ENCODE measurements at places on chromosomes 3 and 15.

DNA sequence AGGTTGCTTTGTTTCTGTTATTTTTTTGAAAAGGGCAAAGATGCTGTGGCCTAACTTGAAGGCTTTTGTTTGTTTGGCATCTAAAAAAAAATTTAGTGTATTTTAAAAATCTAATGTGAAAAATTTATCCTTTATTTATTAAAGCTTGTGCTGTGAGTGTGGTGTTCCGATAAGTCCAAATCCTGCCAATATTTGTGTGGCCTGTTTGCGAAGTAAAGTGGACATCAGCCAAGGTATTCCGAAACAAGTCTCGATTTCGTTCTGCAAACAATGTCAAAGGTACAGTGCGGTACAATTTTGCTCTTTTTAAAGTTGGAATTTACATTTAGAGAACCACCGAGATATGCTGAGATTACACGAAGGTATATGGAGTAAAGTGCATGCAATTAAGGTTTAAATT, 3.7 kb downstream of the NMD3 start:
- DNase-seq, result no peak

- no peak for DNase-seq
Observed at GRCh38 chr3:194768586-194768985, 82.9 kb downstream of the FAM43A start.

DNA sequence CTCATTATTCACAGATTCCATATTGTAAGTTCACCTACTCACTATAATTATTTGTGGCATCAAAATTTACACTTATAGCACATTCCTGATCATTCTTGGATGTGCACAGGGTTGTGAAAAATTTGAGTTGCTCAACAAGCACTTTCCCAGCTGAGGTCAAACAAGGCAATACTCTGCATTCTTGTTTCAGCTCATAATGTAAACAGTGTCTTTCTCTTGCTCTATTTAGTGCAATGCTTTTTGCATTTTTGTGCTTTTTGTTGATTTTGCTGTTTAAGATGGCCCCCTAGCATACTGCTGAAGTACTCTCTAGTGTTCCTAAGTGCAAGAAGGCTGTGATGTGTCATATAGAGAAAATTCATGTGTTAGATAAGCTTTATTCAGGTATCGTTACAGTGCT, 66.7 kb upstream of the TNIK start:
- DNase-seq, result peak; percentile 62

DNA sequence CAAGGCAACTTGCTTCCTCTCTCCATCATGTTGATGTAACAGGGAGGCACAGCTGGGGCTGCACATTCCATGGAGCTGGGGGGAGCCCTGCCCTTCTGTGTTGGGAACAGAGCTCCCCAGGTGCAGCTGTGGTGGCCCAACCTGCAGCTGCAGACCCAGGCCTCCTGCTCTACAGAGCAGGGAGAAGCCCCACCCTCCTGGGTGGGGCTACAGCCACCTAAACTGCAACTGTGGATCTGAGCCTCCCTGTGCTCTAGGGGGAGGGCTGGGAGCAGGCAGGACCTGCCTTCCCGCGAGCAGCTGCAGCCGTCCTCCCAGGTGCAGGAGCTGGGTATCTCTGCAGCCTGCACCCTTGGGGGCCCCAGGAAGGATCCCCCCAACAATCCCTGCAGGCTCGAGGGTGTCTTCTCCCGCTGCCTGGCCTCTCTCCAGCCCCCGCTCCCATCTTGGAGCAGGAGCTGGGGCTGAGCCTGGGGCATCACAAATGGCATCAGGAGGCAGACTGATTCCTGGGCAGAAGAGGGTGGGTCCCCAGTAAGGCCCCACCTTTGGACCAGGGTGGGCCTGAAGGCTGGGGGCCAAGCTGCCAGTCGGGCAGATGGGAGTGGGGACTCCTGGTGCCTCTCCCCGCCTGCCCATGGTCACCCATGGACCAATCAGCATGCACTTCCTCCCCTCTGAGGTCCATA, 7.4 kb downstream of the LRRC58 start:
- no peak for DNase-seq

DNA sequence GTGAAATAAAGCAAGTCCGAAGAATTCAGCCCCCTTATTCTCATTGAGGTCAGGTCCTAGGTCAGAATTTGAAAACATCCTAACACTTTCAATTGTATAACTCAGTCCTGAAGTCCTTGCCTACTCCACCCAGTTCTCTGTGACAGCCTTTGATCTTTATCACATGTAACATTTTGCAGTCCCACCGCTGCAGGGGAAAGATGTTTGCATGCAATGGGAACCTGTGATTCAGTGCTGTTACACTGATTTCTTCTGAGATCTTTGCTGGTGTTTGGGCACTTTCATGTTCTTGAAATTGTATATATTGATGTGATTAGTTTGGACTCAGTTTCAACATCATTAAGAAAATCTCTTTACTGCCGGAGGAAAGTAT, 18.0 kb upstream of the SECISBP2L start:
- no peak for DNase-seq

DNA sequence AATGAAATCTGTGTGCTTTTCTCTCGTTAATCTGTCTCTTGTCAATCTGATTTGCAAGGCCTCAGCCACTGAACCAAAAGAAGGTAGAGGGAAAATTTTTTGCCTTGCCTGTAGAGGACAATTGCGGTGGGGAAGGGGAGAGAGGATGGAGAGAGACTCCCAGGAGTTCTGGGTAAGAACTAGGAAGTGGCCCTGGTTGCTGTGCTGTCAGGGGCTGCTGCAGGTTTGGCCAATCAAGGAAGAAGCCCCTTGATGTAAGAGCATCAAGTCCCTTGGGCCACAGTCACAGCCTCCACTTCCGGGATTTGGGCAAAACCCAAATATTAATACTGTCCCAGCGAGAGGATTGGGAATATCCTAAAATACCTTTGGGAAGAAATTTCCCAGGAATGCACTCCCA, 43.3 kb downstream of the TRANK1 start:
- no peak for DNase-seq
